ENCODE measurements at places on chromosomes 4 and X. TPM values are rescaled to one million over a fixed set of nuclear protein-coding genes. Genes with fewer than 3 reads are reported as not detected.

C4orf36 gene
- total RNA-seq: not detected

- no peak overlapping the region for H3K4me3 ChIP-seq
- H3K27ac ChIP-seq: no peak overlapping the region
- H3K27me3 ChIP-seq: no peaks in the 10 kb centered on the region
- no peak for ATAC-seq
These were observed 323.3 kb downstream of the DCTD start for GRCh38 chr4:182593864-182594263.

DNA sequence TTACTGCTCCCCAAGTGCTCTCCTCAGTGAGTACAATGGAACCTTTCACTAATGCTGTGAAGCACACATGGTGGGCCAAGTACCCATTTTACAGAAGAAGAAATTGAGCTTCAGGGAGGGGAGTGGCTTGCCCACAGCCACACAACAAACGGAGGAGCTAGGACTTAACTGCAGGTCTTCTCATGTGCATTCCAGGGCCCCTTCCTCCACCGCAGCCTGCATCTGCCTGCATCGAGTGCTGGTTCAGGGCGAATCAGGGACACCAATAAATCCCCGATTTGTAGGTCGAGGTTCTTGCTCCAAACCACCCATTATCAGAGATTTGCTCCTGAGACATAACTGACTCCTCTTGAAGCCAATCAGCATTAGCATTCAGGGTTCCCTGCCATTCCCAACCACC, 100.9 kb downstream of the MAMLD1 start:
- H3K4me1 ChIP-seq: peaks cover 6% of the 10 kb centered on the region

GRCh38 chrX:16979226-16979625, 32.8 kb downstream of the REPS2 start:
- no peaks in the 10 kb centered on the region for H3K36me3 ChIP-seq
- no peak for ATAC-seq
- no peaks in the 10 kb centered on the region for H3K4me1 ChIP-seq
- no peaks in the 10 kb centered on the region for H3K27me3 ChIP-seq
- no peak overlapping the region for H3K4me3 ChIP-seq
- no peak overlapping the region for H3K27ac ChIP-seq

DNA sequence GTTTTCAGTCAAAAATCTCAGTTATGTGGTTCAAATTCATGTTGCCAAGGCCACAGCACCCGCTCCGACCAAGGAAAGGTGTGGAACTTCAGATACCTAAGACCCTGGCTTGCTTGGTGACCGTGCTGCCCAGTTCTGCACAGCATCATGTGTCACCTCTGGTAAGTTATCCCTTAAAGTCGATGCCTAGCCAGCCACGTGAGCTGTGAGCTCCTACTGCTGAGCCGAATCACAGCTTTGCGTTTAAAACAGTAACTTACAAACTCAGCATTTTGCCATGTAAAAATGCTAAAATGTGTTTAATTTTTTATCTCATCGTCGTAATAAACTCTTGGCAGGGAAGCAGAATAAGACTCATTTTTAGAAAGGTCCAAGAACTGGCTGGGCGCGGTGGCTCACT, 5.3 kb downstream of the TMEM271 start:
- ATAC-seq: no peak
- H3K27me3 ChIP-seq: peaks cover 92% of the 10 kb centered on the region
- no peak overlapping the region for H3K27ac ChIP-seq

- H3K27ac ChIP-seq: peak overlapping the region; percentile 67
- ATAC-seq: no peak
- no peaks in the 10 kb centered on the region for H3K4me1 ChIP-seq
These were observed 6.1 kb downstream of the ACOX3 start for GRCh38 chr4:8434251-8435073.

DNA sequence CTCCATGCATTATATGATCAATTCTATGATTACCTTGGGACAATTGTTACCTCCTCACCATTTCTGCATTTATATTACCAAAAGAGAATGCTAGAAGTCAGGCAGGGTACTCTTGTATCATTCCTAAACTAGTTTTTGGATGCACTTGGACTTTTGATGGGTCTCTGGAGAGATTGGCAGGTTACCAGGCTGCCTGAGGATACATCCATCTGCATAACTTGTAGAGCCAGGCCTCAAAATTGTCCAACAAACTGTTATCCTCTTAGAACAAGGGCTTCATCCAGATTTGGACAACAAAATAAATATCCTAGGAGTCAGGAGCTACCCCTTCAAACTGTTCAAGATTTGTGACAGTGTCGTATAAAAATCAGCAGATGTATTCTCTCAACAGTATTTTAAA, 326.1 kb downstream of the IL15 start:
- H3K27ac ChIP-seq: no peak overlapping the region
- no peaks in the 10 kb centered on the region for H3K27me3 ChIP-seq
- H3K36me3 ChIP-seq: no peaks in the 10 kb centered on the region
- no peak for ATAC-seq

- H3K27ac ChIP-seq: no peak overlapping the region
- H3K4me3 ChIP-seq: no peak overlapping the region
- no peak for ATAC-seq
These were observed 22.9 kb downstream of the MID1IP1 start for GRCh38 chrX:38824176-38824575.

RAB9B gene
- 13.2 TPM for total RNA-seq

DNA sequence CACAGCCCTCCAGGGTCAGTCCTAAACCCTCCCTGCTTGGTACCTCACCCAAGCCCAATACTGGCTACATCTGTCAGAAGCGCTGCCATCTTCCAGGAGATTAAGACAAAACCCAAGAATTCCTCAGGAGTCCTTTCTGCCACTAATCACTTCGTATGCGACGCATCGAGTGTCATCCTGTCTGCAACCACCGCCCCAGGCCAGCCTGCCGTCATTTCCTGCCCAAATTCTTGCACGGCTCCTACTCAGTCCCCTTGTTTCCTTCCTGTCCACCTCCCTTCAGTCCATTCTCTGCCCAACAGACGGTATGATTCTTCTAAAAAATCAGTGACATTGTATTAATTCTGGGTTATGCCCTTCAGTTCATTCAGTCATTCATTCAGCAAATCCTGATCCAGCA, 113.6 kb downstream of the NFKB1 start:
- H3K27me3 ChIP-seq: no peaks in the 10 kb centered on the region
- no peak overlapping the region for H3K27ac ChIP-seq
- no peak for ATAC-seq
- peaks cover 77% of the 10 kb centered on the region for H3K36me3 ChIP-seq

DNA sequence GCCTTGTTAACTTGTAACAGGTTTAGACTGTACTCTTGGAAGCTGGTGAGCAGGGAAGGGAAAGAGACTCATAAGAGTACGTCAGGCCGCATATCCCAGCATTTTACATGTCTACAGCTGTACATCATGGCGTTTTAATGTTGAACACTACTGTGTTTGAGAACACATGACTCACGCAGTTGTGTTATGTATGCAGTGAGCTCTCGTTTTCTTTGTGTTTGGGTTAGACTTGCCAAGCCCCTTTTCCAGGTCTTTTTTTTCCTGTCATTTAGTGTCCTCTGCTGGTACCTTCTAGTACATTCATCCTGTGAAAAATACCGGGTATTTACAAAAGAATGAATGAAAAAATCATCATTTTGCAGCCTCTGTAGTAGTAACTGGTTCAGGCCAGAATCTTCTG, 35.3 kb downstream of the SMS start:
- no peaks in the 10 kb centered on the region for H3K27me3 ChIP-seq
- no peak overlapping the region for H3K4me3 ChIP-seq
- no peaks in the 10 kb centered on the region for H3K4me1 ChIP-seq

- no peak overlapping the region for H3K27ac ChIP-seq
- ATAC-seq: no peak
- H3K27me3 ChIP-seq: no peaks in the 10 kb centered on the region
- H3K36me3 ChIP-seq: no peaks in the 10 kb centered on the region
- no peak overlapping the region for H3K4me3 ChIP-seq
These were observed 127.9 kb downstream of the NEK1 start for GRCh38 chr4:169484485-169484884.

GRCh38 chr4:164648849-164649212, 105.1 kb upstream of the SMIM31 start:
- no peaks in the 10 kb centered on the region for H3K4me1 ChIP-seq
- no peaks in the 10 kb centered on the region for H3K27me3 ChIP-seq
- H3K4me3 ChIP-seq: no peak overlapping the region
- no peaks in the 10 kb centered on the region for H3K36me3 ChIP-seq
- no peak overlapping the region for H3K27ac ChIP-seq

DNA sequence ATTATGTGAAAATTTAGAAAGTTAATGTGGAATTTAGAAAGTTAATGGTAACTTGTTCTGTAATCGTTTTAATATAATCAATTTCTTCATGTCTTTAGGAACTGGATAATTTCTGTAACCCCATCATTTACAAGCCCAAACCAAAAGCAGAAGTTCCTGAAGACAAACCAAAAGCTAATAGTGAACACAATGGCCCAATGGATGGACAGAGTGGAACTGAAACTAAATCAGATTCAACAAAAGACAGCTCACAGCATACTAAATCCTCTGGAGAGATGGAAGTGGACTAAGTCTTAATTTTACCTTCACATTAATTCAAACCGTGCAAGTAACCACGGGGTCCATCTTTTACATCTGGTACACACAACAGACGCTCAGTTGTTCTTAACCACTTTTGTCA, 48.1 kb upstream of the PLK4 start:
- no peaks in the 10 kb centered on the region for H3K4me1 ChIP-seq
- no peak overlapping the region for H3K27ac ChIP-seq
- no peak overlapping the region for H3K4me3 ChIP-seq

DNA sequence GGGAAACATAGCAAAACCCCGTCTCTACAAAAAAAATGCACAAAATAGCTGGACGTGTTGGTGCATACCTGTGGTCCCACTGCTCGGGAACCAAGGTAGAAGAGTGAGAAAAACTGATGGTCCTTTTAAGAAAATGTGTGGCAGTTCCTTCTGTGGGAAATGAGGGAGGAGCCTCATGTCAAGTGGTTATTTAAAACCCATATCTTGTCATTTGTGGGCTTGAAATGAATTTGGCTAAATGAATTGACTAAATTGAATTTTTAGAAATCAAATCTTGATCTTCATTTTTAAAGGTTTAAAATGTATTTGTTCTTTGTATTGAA, 16.2 kb upstream of the LAMP2 start:
- ATAC-seq: no peak
- no peaks in the 10 kb centered on the region for H3K27me3 ChIP-seq
- no peaks in the 10 kb centered on the region for H3K36me3 ChIP-seq

DNA sequence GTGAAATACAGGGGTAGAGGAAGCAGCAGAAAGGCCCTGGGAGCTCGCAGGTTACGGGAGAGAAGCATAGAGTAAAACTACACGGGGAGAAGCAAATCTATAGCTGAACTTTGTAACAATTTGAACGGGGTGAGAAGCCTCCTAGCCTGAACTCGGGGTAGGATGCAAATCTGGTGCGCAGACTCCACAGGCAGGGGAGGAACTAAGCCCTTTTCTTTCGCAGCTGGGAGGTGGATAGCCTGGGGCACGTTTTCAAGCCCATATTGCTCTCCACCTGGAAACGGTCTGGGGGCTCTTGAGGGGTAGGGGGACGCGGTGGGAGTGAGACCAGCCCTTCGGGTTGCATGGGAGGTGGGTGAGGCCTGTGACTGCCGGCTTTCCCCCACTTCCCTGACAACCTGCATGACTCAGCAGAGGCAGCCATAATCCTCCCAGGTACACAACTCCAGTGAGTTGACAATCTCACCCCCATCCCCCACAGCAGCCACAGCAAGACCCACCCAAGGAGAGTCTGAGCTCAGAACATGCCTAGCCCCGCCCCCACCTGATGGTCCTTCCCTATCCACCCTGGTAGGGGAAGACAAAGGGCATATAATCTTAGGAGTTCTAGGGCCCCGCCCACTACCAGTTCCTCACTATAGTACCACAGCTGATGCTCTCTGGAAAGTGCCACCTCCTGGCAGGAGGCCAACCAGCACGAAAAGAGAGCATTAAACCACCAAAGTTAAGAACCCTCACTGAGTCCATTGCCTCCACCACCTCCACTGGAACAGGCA, 29.9 kb downstream of the SOWAHB start:
- H3K4me3 ChIP-seq: no peak overlapping the region
- H3K27ac ChIP-seq: no peak overlapping the region
- H3K27me3 ChIP-seq: no peaks in the 10 kb centered on the region
- no peak for ATAC-seq
- no peaks in the 10 kb centered on the region for H3K4me1 ChIP-seq
- H3K36me3 ChIP-seq: no peaks in the 10 kb centered on the region

TMPRSS11A gene
- total RNA-seq: not detected

DNA sequence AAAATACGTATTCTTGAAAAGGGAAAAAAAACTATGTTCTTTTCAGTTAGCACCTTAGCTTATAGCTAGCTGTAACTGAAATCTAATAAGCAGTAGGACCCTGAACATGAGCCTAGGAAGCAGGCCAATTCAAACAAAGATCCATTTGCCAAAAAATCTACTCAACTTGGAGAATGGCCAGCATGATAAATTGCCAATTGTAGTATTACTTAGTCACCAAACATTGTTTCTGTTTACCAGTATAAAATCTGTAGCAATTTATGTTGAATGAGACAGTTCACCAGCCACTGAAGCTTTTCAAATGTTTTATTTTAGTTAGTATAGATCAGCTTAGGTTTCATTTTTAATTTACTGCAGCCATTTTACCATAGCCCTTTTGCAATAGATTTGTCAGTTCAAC, 323.6 kb upstream of the DIPK2B start:
- ATAC-seq: no peak
- H3K36me3 ChIP-seq: no peaks in the 10 kb centered on the region
- H3K27ac ChIP-seq: no peak overlapping the region
- H3K27me3 ChIP-seq: no peaks in the 10 kb centered on the region
- no peak overlapping the region for H3K4me3 ChIP-seq
- H3K4me1 ChIP-seq: no peaks in the 10 kb centered on the region

PIR gene
- total RNA-seq: 18.4 TPM

IQCM gene
- total RNA-seq: not detected

- no peaks in the 10 kb centered on the region for H3K36me3 ChIP-seq
- no peaks in the 10 kb centered on the region for H3K4me1 ChIP-seq
- H3K4me3 ChIP-seq: no peak overlapping the region
- no peaks in the 10 kb centered on the region for H3K27me3 ChIP-seq
These were observed 27.9 kb downstream of the PROM1 start for GRCh38 chr4:16055873-16056272.

DNA sequence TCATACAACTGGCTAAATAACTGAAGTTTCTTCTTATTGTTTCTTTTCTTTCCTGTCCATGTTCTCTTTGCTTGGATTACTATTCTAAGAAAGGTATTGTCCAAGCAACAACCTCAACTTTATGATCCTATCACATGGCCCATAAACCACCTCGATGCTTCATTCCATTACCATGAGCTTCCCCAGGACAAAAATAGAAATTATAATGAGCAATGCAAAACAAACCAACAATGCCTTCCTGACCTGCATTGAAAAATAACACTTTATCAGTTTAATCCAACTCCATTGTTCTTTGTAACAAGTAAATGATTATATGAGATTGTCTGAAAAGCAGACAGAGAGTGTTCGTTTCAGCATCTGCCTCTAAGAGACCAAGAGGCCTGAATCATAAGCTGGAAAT, 148.8 kb downstream of the HS6ST2 start:
- H3K27ac ChIP-seq: no peak overlapping the region
- H3K4me1 ChIP-seq: no peaks in the 10 kb centered on the region
- no peak overlapping the region for H3K4me3 ChIP-seq
- H3K27me3 ChIP-seq: no peaks in the 10 kb centered on the region
- H3K36me3 ChIP-seq: no peaks in the 10 kb centered on the region
- no peak for ATAC-seq

GRCh38 chr4:156800463-156800862, 171.1 kb downstream of the PDGFC start:
- H3K27ac ChIP-seq: no peak overlapping the region
- H3K36me3 ChIP-seq: no peaks in the 10 kb centered on the region
- no peak for ATAC-seq
- no peaks in the 10 kb centered on the region for H3K27me3 ChIP-seq

Measured in gastroesophageal sphincter (tissue), 4 donors.